ENCODE measurements at places on chromosomes 1 and 21. TPM values are rescaled to one million over a fixed set of nuclear protein-coding genes. Genes with fewer than 3 reads are reported as not detected.

DNA sequence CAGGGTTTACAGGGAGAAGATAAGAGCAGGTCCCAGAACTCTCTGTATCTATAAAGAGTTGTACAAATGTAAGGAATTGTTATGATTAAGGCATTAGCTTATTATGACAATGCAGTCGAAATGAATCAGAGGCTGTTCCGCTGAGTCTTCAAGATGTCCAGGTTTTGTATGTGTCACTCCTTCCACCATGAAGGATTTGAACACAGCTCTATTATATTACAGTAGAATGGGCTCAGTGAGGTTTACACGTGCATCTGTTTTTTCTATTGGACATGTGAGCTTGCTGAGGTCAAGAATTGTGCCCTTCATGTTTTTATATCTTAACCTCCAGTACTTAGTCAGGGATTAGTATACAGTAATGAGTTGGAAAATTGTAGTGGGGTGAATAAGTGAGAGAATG, 86.3 kb downstream of the MPZL1 start:
- no peak for DNase-seq
- no peak overlapping the region for H3K4me3 ChIP-seq
- no peak overlapping the region for H3K27ac ChIP-seq
- H3K4me1 ChIP-seq = peaks cover 23% of the 10 kb centered on the region
- H3K27me3 ChIP-seq = no peaks in the 10 kb centered on the region
- peaks cover 5% of the 10 kb centered on the region for H3K36me3 ChIP-seq

- H3K27me3 ChIP-seq = peaks cover 8% of the 10 kb centered on the region
- no peak overlapping the region for H3K4me3 ChIP-seq
- no peaks in the 10 kb centered on the region for H3K36me3 ChIP-seq
- H3K4me1 ChIP-seq = peaks cover 18% of the 10 kb centered on the region
- DNase-seq = no peak
Measured at GRCh38 chr1:47660622-47661021, 222.8 kb downstream of the FOXD2 start.

MAB21L3 gene
- total RNA-seq = not detected

GRCh38 chr1:151693057-151693651, 23.4 kb downstream of the CELF3 start:
- peaks cover 30% of the 10 kb centered on the region for H3K36me3 ChIP-seq
- no peak overlapping the region for H3K27ac ChIP-seq
- H3K27me3 ChIP-seq = no peaks in the 10 kb centered on the region
- DNase-seq = no peak

DNA sequence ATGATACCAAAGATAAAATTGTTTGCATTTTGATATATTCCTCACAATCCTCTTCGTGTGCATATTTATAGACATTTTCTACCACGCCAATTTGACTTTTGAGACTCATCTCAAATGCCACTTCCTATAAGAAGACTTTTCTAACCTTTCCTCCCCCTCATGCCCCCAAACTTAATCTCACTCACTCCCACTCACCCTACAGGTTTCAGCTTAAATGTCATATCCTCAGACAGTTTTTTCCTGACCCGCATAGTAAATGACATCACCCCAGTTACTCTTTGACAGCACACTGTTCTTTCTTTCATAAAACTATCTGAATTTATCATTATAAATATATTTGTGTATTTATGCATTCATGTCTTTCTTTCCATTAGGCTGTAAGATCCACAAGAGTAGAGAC, 29.6 kb upstream of the RGS8 start:
- no peak overlapping the region for H3K4me3 ChIP-seq
- H3K36me3 ChIP-seq = no peaks in the 10 kb centered on the region
- no peaks in the 10 kb centered on the region for H3K4me1 ChIP-seq
- H3K27me3 ChIP-seq = peaks cover 17% of the 10 kb centered on the region

REN gene
- total RNA-seq = not detected

GRCh38 chr21:34077888-34078287, 4.5 kb downstream of the MRPS6 start:
- H3K27me3 ChIP-seq = no peaks in the 10 kb centered on the region
- H3K4me3 ChIP-seq = peak overlapping the region; percentile 27
- DNase-seq = no peak
- peak overlapping the region; percentile 52 for H3K27ac ChIP-seq
- peaks cover 53% of the 10 kb centered on the region for H3K36me3 ChIP-seq
- H3K4me1 ChIP-seq = peaks cover 79% of the 10 kb centered on the region

DNA sequence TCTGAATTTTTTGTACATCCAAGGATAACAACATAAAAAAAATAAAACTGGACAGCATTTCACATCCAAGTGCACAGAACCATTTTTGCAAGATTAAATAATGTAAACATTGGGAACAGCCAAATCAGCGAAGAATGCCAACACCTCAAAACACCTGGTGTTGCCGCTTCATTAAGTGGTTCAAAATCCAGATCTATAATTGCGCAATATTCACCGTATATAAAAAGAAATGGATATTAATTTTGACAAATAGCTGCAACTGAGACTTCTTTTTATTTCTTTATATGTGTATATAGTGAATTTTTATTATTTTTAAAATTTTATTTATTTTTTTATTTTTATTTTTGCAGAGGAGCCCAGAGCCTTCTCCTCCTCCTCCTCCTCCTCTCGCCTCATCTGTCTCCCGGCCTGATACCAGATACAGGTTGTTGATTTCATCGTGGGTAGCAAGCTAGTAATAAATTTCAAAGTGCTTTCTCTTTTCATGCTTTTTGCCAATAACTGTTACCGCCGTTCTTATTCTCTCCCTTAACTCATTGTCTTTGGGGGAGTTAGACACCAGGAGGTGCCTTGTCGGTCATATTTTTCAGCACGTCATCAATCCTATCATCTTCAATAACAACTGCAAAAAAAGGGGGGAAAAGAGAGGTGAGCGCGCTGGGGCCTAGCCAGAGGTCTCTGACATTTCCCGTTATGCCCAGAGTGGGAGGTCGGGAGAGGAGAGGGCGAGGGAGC, 2.7 kb downstream of the CAMK2N1 start:
- H3K36me3 ChIP-seq = no peaks in the 10 kb centered on the region
- peak overlapping the region; percentile 91 for H3K4me3 ChIP-seq
- DNase-seq = no peak
- H3K27ac ChIP-seq = peak overlapping the region; percentile 69

GRCh38 chr1:22177354-22178003, 34.6 kb upstream of the WNT4 start:
- H3K4me3 ChIP-seq = no peak overlapping the region
- no peaks in the 10 kb centered on the region for H3K36me3 ChIP-seq
- H3K27ac ChIP-seq = no peak overlapping the region
- H3K27me3 ChIP-seq = peaks cover 38% of the 10 kb centered on the region

DNA sequence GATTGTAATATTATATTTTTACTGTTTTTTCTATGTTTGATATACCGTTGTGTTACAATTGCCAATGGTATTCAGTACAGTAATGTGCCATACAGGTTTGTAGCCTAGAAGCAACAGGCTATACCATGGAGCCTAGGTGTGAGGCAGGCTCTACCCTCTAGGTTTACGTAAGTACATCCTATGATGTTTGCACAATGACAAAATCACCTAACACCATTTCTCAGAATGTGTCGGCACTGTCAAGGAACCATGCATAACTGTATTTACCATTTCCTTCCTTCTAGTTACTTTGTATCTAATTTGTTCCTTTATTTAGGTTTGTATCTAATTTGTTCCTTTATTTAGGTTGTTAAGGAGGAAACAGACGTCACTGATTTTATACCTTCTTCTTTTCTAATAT, 9.9 kb downstream of the NPHP4 start:
- H3K4me3 ChIP-seq = no peak overlapping the region
- H3K4me1 ChIP-seq = peaks cover 3% of the 10 kb centered on the region
- peaks cover 5% of the 10 kb centered on the region for H3K36me3 ChIP-seq
- no peaks in the 10 kb centered on the region for H3K27me3 ChIP-seq
- no peak overlapping the region for H3K27ac ChIP-seq
- no peak for DNase-seq

DNA sequence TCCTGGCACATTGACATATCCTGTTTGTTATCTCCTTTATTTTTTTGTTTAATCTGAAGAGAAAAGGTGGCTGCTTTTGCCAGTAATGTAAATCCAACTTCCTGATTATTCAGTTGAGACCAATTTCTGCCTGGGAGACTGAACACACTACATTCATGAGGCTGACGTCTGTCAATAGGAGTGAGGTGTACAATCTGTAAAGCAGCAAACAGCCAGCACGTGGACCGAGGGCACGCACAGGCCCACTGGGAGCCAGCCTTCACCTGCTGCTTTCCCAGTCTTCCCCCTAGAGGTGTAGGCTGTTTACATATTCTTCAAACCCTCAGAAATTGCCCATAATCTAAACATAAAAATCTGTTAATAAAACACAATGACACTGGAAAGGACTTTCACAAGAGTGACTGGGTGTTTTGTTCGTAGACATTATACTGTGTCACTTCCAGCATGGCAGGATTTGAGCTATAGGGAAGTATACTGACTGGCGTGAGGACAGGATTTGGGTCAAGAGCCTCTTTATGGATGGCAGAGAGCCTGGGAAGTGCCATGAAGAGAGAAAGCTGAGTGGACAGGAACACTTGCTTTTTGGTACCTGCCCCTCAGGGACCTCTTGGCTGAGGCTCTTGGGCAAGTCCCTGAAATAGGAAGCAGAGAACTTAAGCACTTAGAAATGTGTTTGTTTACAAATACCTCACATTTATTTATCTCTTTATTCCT, 552.9 kb upstream of the CAMK1G start:
- no peak for DNase-seq
- no peaks in the 10 kb centered on the region for H3K36me3 ChIP-seq
- H3K27ac ChIP-seq = no peak overlapping the region
- no peaks in the 10 kb centered on the region for H3K4me1 ChIP-seq
- H3K4me3 ChIP-seq = no peak overlapping the region

SLAMF6 gene
- not detected for total RNA-seq

- peak overlapping the region; percentile 81 for H3K27ac ChIP-seq
- no peak overlapping the region for H3K4me3 ChIP-seq
- H3K4me1 ChIP-seq = peaks cover 37% of the 10 kb centered on the region
- no peaks in the 10 kb centered on the region for H3K27me3 ChIP-seq
Measured at GRCh38 chr1:58727364-58727763, 27.5 kb upstream of the MYSM1 start.

- H3K36me3 ChIP-seq = peaks cover 5% of the 10 kb centered on the region
- peak overlapping the region; percentile 81 for H3K4me3 ChIP-seq
- H3K4me1 ChIP-seq = peaks cover 11% of the 10 kb centered on the region
- H3K27ac ChIP-seq = peak overlapping the region; percentile 91
- no peak for DNase-seq
- peaks cover 2% of the 10 kb centered on the region for H3K27me3 ChIP-seq
Measured at GRCh38 chr1:156591181-156591431, 470 bp upstream of the NAXE start.

C1orf115 gene
- 5.9 TPM for total RNA-seq

GRCh38 chr1:76082062-76082461, 7.5 kb downstream of the ST6GALNAC3 start:
- H3K36me3 ChIP-seq = no peaks in the 10 kb centered on the region
- no peaks in the 10 kb centered on the region for H3K27me3 ChIP-seq
- no peak overlapping the region for H3K4me3 ChIP-seq
- DNase-seq = no peak
- peaks cover 9% of the 10 kb centered on the region for H3K4me1 ChIP-seq

SYNC gene
- total RNA-seq = 23.0 TPM

GRCh38 chr1:19405761-19406487, 79.4 kb downstream of the CAPZB start:
- H3K36me3 ChIP-seq = peaks cover 31% of the 10 kb centered on the region
- peak overlapping the region; percentile 77 for H3K27ac ChIP-seq
- peaks cover 55% of the 10 kb centered on the region for H3K4me1 ChIP-seq
- no peak for DNase-seq

- H3K27ac ChIP-seq = no peak overlapping the region
- H3K4me1 ChIP-seq = peaks cover 7% of the 10 kb centered on the region
- no peaks in the 10 kb centered on the region for H3K27me3 ChIP-seq
- DNase-seq = no peak
- no peaks in the 10 kb centered on the region for H3K36me3 ChIP-seq
- no peak overlapping the region for H3K4me3 ChIP-seq
Measured at GRCh38 chr1:198623752-198624647, 14.8 kb upstream of the PTPRC start.

- H3K4me3 ChIP-seq = no peak overlapping the region
- no peak for DNase-seq
- peaks cover 55% of the 10 kb centered on the region for H3K4me1 ChIP-seq
- H3K36me3 ChIP-seq = no peaks in the 10 kb centered on the region
- H3K27ac ChIP-seq = peak overlapping the region; percentile 74
Measured at GRCh38 chr1:204294357-204294756, 65.4 kb downstream of the PLEKHA6 start.

DNA sequence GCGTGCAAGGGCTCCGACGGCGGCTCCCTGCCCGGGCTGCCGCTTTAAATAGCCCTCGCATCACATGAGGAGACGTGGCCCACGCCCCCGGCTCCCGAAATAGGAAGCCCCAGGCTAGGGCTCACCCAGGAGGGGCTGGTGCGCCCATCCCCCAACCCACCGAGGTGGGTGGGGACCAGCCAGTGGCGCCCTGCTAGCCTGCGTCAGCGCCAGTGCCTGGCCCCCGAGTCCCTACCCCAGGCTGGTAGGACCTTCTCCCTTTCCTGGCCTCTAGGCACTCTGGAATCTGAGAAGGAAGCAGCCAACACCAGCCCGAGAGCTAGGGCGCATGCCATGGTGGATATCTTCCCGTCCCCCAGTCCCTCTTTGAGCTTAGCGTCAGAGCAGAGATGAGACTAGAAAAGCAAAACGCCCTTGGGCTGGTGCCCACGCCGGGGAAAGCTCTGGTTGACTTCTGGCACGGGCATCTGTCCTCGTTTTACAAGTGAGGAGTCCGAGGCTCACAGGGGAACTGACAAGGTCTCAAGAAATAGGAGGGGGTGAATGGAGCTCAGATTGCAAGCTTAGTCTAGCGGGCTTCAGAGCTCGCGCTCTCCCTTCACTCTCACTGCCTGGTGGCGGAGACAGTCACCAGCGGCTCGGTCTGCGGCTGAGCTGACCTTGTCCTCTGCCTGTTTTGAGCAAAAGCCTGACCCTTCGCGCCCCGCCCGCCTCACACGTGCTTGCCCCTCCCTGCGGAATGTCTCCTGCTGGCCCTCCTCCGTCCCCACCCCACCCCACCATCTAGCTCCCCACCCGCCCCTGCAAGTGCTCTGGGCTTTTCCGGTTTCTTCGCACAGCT, at the start of gene FABP3:
Gene FABP3 (minus strand): TSS at position 21 of the 841 bp plus-strand sequence. CDS start 62 bp downstream, outside the sequence.
- peak within 1 kb of the TSS; percentile 96 for H3K27ac ChIP-seq
- H3K36me3 ChIP-seq = peaks cover 4% of the 10 kb centered on the region
- peaks cover 44% of the 10 kb centered on the region for H3K4me1 ChIP-seq
- H3K27me3 ChIP-seq = no peaks in the 10 kb centered on the region
- peak; percentile 90 for DNase-seq
- peak within 1 kb of the TSS; percentile 79 for H3K4me3 ChIP-seq

GRCh38 chr1:202551683-202552082, 158.6 kb downstream of the SYT2 start:
- no peak for DNase-seq
- no peak overlapping the region for H3K27ac ChIP-seq
- H3K36me3 ChIP-seq = peaks cover 2% of the 10 kb centered on the region
- H3K4me1 ChIP-seq = peaks cover 22% of the 10 kb centered on the region
- no peak overlapping the region for H3K4me3 ChIP-seq
- H3K27me3 ChIP-seq = no peaks in the 10 kb centered on the region

- no peaks in the 10 kb centered on the region for H3K36me3 ChIP-seq
- H3K27me3 ChIP-seq = no peaks in the 10 kb centered on the region
- no peak for DNase-seq
- peak overlapping the region; percentile 44 for H3K27ac ChIP-seq
Measured at GRCh38 chr1:27057801-27058625, 45.4 kb upstream of the TENT5B start.

HSD3B2 gene
- not detected for total RNA-seq

GRCh38 chr21:45162809-45163208, 88.4 kb downstream of the ADARB1 start:
- H3K27me3 ChIP-seq = no peaks in the 10 kb centered on the region
- no peaks in the 10 kb centered on the region for H3K36me3 ChIP-seq
- DNase-seq = no peak
- H3K27ac ChIP-seq = no peak overlapping the region
- H3K4me1 ChIP-seq = peaks cover 21% of the 10 kb centered on the region

CACNA1E gene
- total RNA-seq = not detected

GRCh38 chr1:225617956-225618355, 35.0 kb downstream of the ENAH start:
- H3K4me1 ChIP-seq = peaks cover 55% of the 10 kb centered on the region
- peak overlapping the region; percentile 75 for H3K27ac ChIP-seq
- H3K27me3 ChIP-seq = no peaks in the 10 kb centered on the region
- H3K36me3 ChIP-seq = peaks cover 11% of the 10 kb centered on the region
